CD4-positive, alpha-beta T cell treated with Interleukin-6 at 100 ng/mL for 8 hours (primary cell): ENCODE measurements at places on chromosomes 2 and 18.
A peak's percentile ranks its signal among the peaks of the same experiment; 100 is the strongest.

DNA sequence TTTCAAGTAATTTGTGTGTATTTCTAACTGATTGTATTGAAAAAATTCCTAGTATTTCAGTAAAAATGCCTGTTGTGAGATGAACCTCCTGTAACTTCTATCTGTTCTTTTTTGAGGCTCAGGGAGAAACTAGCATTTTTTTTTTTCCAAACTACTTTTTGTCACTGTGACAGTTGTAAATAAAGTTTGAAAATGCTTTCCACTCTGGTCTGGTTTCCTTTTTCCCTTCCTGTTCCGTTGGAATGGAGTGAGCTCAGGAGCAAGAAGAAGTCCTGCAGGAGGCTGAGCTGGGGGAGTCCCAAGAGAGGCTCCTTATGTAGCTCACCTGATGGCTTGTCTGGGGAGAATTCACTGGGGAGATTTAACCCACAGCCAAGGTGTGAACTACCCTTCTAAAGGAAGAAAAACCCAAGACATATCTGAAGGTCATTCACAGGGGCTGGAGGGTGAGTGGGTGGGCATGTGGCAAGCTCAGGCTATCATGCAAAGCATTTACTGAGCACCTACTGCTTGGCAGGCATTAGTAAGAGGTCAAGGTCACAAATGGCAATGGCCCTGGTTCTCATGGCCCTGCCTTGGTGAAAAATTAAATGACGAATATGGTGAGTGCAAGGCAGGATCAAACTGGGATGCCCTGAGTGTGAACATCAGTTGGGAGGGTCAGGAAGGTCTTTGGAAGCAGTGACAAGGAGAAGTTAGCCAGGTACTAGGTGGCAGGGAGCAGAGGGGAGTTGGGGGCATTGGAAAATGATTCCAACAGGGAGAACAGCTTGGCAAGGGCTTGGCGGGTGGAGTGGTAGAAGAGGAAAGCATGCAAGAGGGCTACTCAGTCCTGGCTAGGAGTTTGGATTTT is 28.7 kb downstream of the LBH start:
- DNase-seq = no peak

GRCh38 chr18:45838302-45839070 is 13.0 kb downstream of the SIGLEC15 start:
- no peak for DNase-seq

- no peak for DNase-seq
These were observed 48.8 kb upstream of the PLB1 start for GRCh38 chr2:28447086-28447485.

DNA sequence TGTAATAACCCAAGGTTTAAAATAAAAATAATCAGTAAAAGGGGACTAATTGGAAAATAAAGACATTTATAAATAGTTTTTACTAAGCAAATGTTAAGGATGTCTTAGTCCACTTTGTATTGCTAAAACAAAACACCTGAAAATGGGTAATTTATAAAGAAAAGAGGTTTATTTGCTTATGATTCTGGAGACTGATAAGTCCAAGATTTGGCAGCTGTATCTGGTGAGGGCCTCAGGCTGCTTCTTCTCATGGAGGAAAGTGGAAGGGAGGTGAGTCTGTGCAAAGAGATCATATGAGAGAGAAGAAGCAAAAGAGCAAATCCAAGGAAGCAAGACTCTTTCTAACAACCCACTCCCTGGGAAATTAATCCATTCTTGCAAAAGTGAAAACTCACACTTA is 299.5 kb downstream of the DSC3 start:
- no peak for DNase-seq

DNA sequence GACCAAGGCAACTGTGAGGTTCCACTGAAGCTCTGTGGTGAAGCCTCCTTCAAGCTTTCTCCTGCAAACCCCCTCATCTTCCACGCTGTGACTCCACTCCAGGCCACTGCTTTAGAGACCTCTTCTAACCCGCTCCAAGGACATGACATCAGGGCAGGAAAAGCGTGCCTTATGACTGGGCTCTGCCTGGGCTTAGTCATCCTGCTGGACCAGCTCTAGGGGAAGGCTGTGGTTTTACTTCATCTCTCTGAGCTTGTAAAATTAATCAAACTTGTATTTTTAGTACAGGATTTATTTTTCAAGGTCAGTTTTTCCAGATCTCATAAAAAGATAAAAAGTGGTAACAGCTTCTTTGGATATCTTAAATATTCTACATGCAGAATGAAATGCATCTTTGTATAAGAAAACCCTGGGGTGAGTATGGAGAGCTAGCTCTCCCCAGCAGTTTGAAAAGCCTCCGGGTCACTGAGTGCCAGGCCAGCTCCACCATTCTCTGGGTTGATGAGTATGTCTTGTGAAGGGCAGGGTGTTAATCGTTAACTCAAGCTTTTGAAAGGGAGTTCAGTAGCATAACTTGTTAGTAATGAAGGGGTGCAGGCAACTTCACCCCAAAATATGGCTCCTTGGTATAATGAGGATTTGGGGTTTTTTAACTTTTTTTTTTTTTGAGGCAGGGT is 33.1 kb upstream of the YPEL5 start:
- no peak for DNase-seq

GRCh38 chr2:53513167-53513666 is 254.4 kb upstream of the CHAC2 start:
- no peak for DNase-seq

GRCh38 chr2:240597054-240597418 is 10.5 kb downstream of the CAPN10 start:
- no peak for DNase-seq

DNA sequence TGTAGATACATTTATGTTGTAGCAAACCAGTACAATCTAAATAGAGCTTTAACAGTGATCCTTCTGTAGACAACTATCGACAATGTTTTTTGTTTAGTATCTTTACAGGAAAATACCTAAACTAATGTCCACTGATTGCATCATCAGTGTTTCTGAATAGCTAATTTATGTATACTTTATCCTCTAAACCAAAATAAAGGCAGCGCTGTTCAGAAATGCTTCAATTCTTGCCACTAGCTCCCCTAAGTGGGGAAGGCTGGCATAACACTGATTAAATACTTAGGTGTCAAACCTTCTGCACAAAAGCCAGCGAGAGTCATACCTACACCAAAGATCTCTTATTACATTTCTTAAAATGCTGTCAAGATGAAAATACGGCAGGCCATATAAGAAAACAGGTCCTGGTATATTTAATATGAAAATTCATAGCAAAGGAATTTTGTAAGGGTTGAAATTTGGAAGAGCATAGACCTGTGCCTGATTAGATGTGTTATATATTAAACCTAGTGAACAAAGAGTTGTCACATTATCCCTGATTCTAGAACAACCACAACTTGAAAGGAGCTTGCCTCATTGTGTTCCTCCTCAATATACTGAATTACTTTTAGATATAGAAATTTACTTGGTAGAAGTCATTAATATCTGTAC is 1693.4 kb upstream of the SLC39A10 start:
- no peak for DNase-seq

- no peak for DNase-seq
These were observed 38.5 kb downstream of the NTSR2 start for GRCh38 chr2:11631462-11631861.

DNA sequence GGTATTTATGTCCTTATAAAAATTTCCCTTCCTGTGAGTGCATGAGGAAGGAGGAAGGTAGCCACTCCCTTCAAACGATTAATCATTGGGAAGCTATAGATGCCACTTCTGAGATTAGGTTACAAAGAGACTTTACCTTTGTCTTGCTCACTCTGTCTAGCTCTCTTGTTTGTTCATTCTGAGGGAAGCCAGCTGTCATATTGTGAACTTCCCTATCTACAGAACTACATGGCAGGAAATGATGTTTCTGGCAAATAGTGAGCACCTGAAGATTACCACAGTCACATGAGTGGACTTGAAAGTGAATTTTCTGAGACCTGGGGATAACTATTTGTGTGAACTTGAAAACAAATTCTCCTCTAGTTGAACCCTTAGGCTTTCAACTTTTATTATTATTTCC is 776.8 kb downstream of the CCDC85A start:
- DNase-seq = no peak

DNA sequence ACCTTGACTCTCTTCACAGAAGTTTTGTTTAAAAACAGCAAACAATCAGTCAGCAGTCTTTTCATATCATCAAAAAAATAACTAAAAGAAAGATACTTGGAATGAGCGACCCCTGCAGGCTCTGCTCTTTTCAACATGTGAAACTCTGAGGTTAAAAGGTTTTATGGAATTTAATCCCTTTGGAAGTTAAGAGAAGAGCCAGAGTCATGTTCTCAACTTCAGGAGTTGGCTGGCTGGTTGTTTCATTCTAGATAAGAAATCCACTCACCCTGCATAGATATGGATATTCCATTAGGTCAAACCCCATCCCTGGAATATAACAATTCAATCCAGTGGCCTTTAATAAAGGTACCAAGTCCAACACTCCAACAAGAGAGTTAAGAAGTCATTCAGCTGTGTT is 115.6 kb upstream of the RMDN2 start:
- no peak for DNase-seq

DNA sequence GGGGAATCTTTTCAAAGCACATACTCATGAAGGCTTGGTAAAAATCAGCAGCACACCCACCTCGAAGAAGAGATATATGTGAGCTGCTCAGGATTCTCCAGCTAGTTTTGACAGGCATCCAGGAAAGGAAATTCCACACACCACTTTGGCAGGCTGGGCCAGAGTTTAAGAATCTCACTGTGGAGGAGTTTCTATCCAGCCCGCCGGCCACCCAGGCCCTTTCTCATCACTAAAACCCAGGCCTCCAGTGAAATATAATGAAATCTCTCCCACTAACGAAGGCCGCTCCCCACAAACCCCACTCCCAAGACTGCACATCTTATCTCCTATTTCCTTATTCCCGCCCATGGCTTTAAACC is 202.0 kb downstream of the GLI2 start:
- no peak for DNase-seq

DNA sequence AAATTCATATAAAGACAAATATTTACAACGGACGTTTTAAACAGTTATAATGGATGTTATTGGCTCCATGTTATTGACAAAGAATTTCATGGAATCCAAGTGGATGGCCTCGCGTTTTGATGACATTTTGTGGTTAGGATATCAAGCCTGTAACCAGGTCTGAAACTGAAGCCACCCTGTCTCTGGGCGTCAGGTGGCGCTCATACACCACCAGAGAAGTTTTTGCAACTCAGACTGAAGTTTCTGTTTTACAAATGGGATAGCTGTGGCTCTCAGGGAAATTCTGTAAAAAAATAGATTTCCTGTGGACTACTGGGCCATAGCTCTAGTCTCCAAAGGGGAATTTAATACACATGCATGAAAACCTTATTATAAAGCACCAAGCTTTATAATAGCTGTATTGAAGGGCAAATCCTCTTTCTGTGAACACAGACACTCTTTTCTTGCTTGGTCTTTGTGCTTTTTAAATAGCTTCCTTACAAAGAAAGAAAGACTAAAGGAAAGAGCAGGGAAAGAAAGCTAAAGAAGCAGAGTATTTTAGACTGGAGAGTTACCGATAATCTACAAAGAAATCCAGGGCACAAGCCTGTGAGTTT is 86.7 kb downstream of the C18orf54 start:
- no peak for DNase-seq

DNA sequence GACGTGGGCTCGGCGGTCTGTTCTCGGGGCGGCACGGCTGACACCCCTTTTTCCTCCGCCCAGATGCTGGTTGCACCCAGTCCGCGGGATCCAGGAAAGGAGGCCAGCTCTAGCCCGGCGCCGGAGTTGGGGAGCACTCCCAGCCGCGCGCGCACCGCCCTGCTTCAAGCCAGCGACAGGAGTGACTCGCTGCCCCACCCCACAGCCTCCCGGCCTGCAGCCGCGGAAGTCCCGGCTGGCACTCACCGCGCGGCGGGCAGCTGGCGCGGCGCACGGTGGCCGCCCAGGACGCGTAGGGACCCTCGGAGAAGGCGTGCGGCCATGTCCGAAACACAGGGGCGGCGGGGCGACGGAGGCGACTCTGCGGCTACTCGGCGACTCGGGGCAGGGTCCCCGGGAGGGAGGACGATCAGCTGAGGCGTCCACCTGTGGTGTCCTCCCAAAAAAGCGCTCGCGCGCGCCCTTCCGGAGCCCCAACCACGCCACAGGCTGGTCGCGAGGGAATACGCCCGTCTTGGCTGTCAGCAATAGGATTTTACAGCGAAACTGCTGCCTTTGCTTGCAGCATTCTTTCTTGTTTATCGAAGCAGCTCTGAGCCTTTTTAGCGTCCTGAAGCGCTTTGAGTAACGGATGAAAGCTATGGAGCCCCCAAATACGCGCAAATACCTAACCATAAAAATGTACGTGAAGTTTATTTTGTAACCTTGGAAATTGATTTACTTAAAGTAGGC is at the start of gene ACADL:
TSS of gene ACADL (minus strand) at position 507 of the 732 bp plus-strand sequence. CDS start at position 323, 184 bp downstream.
- no peak for DNase-seq

DNA sequence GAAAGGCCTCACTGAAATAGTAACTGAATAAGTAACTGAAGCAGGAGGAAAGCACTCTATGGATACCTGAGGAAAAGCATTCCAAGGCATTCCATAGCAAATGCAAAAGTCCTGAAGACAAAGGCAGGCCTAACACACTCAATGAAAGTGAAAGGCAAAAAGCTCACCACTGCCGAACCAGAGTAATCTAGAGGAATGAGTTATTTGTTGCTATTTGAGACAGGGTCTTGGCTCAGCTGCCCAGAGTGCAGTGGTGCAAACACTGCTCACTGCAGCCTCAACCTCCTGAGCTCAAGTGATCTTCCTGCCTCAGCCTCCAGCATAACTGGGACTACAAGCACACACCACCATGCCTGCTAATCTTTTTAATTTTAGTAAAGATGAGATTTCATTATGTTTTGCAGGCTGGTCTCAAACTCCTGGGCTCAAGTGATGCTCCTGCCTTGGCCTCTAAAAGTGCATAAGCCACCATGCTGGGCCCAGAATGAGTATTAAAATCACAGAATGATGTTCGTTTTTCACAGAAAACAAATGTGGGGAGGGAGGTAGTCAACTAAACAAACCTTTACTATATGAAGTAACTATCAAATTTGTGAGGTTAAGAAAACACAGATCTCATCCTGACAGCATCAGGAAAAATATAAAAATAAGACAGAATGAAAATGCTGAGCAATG is 17.9 kb downstream of the PIAS2 start:
- no peak for DNase-seq

GRCh38 chr2:235857598-235857997 is 310.6 kb downstream of the GBX2 start:
- no peak for DNase-seq

DNA sequence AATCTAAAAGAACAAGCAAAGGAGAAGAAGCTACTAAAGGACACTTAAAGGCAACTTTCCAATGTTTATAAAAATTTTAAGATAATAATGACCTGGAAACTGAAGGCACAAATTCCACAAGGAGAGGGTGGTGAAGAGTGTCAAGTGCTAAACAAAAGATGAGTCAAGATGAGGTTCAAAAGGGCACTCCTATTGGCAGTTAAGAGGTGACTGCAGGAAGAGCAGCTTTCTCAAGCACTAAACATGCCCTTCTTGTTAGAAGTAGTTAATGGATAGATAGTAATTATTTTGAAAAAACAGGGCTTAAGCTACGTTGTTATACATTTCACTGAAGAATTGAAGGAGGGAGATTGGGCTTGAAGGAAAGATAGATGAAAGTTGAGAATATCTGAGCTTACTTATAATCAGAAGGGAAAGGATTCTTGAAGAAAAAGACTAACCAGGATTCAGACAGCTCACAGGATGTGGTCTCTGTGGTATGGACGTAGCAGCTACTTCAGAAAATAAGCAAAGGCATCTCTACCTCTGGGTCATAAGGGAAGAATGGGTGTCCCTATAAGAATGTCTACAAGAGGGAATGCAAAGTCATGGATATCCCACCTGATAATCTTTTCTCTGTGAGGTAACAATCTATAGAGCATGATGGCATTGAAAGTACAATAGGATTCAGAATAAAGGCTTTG is 454.7 kb upstream of the SLC39A10 start:
- peak; percentile 15 for DNase-seq
